ENCODE measurements at places on chromosomes 2 and 18.

DNA sequence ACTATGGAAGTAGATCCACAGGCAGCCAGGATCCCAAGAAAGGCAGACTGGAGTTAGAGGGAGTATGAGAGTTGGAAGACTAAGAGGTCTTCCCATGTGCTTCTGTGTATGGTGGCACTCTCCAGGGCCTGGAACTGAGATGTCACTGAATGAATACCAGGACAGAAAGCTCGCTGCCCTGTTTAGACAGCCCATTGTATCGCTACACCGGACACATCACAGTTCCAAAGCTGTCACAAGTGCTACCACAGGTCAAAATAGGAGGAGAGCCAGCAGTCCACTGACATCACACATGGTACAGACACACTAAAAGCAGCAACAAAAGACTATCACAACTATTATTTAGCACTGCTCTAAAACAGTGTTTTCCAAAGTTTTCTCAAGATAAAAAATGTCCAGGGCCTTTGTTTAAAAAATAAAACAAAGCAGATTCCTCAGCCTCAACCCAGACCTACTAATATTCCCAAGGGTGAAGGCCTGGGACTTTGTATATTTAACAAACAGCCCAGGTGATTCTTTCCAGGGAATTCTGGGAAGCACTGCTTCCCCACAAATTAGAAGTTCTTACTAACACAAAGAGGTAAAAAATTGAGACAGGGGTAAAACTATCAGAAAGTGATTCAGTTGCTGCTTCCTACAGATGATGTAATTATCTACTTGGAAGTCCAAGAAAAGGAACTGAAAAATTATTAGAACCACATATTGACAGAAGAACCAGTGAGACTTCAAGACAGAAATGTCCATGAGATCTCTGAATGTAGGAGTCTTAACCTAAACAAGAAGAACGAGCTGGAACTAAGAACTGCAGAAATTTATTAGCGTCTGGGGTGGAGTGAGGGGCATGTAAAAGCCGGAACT lies 116.0 kb downstream of the DTNB start:
- DNase-seq, result no peak

- no peak for DNase-seq
Observed at GRCh38 chr18:79781331-79781941, 16.3 kb upstream of the KCNG2 start.

DNA sequence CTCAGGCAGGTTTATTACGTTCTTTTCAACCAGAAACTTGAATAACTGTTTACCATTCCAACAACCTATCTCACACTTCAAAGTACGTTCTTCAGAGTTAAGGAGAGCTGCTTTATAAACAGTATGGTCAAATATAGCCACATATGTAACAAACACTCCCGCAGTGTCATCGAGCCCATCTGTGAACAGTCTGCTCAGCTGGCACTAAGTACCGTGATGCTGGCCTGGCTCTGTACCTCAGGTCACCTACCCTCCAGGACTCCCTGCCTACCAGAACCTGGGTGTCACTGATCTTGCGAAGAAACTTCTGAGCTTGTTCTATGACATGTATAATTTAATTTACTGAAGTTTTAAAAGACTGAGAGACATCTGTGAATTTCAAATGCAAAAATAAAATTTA lies 71.4 kb downstream of the SEPTIN10 start:
- DNase-seq, result no peak

DNA sequence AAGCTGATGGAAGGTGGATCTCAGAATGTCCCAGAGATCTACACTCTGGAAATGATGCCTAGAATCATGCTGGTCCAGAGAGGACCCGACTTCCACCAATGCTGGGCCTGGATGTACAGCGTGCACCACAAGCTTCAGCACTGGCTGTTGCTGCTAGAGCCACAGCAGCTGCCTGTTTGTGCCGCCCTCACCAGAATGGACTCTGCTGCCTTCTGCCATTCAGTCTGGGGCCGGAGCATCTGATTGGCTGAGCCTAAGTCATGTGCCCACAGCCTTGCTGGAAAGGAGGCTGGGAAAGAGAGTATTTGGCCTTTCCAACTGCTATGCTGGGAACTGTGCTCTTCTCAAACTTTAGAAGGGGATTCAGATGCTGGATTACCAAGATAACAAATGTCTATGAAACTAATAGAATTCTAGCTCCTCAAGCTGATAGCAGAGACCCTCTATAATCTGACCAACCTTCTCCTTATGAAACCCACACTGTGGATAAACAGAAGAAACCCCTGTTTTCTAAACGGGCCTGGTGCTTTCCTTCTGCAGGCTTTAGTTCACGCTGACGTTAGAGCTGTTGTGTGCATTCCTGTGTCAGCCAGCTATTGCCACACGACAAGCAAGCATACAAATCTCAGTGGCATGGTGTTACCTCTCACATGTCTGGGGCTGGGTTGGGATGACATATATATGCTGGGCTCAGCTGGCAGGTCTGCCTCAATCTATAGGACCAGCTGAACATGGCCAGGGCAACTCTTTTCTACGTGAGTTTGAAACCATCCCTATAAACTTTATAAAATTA lies 4.1 kb upstream of the LOXHD1 start:
- no peak for DNase-seq

DNA sequence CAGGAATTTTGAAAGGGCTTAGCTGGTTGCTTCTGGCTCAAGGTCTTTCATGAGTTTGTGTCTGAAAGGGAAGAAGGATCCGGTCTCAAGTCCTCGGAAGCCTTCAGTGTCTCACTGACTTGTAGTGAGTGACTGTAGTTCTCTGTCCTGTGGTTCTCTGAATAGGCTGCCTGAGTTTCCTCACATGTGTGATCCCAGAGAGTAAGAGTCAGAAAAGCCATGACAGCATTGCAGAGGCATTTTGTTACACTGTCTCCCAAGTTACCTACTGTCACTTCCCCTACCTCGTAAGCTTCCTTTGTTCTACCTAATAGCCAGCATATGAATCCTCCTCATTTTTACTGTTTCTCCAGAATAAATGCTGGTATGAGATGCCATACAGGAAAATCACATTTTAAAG lies 709.1 kb upstream of the CHAC2 start:
- DNase-seq, result no peak

GRCh38 chr18:12376034-12376753 lies 833 bp downstream of the AFG3L2 start:
- DNase-seq, result no peak

DNA sequence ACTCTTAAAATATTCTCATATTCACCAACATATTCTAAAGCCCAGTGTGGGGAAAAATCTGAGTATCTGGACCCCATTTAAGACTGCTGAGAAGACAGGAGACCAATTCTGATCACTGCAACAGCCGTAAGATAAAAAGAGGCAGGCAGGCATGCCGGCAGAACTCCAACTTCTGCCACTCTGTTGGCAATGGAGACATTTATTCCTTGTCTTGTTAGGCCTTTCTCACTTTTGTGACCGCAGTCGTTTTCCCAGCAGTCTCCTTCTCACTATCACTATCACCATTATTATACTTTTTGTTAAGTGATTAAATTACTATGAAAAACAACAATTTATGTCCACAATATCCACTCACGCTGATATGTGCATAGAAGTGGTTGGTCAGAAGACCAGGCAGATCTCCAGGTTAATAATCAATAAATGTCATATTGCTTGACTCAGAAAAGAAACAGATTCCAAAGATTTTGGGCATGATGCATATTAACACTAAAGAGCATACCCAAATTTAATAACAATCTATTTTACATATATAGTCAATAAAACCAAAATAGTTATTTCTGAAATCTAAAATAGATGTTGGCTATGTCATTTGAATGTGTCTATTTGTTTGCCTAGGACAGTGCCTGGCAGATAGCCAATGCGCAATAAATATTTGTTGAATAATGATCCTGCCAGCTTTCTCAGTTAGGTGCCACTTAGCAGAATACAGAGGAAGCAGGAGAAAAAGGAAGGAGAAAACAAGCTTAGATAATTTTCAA lies 38.2 kb downstream of the SESTD1 start:
- DNase-seq, result no peak

GRCh38 chr2:152485954-152486736 lies 151.2 kb downstream of the FMNL2 start:
- no peak for DNase-seq

DNA sequence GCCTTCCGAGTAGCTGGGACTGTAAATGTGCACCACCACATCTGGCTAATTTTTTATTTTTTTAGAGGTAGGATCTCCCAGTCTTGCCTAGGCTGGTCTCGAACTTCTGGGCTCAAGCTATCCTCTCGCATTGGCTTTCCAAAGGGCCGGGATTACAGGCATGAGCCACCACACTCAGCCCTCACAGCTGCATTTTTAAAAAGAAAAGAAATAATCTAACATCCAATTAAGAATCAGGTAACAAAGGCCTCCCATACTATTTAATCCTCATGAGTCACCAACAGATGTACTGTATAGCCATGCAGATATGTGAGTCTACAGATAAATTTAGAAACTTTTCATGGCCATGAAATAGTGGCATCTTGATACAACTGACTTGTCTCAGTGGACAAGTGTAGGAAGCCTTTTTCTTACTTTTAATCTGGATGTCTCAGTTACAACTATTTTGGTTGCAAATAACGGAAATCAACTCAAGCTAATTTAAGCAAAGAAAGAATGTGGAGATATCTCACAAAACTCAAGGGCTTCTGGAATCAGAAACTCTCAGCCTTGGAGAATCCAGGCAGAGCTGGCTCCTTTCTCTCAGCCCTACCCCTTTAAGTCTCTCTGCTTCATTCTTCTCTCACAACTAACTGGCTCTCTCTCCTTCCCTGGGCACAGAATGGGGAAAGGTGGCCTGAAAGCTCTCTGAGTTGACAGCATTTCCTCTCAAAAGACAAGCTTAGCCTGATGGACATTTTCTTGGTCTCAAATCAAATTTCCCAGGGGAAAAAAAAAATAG lies 12.8 kb upstream of the PPM1B start:
- DNase-seq, result no peak

GRCh38 chr2:85577386-85578242 lies at the start of gene VAMP8:
Gene VAMP8 (plus strand): TSS chr2:85577586. CDS start chr2:85577647, 61 bp downstream.
- DNase-seq, result peak; percentile 74

DNA sequence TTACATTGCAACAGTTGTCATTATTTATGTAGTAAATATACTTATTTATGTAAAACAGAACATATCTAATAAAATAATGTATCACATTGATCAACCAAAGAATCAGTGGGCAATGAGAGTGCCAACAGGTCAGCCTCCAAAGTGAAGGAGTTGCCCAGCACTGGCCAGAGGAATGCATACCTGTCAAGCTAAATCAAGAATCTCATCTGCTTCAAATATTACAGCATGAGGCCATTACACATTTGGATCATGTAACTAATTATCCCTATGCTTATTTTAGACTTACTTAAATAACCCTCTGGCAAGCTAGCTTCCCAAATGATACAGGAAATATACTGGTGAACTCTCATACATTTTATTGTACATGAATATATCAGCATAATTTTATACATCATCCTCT lies 1211.7 kb upstream of the ACVR2A start:
- DNase-seq, result no peak

DNA sequence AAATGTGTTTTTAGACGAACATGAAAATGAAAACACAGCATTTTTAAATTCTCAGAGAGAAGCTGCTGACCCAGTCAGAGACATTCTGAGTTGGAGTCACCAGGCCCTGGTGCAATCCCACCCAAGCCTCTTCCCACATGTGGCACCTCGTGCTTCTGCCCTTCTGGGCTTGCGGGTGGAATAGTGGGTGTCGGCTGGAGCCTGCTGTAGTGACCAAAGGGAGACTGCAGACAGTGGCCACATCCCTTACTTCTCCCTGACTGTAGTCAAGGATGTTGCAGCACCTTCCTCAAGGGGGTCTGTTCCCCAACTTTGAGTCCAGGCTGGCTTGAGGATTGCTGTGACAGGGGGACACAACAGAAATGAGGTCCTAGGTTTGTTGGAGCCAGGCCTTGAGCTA lies 104.4 kb upstream of the GLI2 start:
- no peak for DNase-seq

Measured in stimulated activated naive CD8-positive, alpha-beta T cell treated with anti-CD3 and anti-CD28 coated beads, Interleukin-15, Interleukin-2, amounts not matched to agents 100 U/mL and 50 U/mL, for 24 hours (primary cell).